Osteocyte (in vitro differentiated cells): ENCODE measurements at places on chromosomes 16 and 17.

GRCh38 chr16:50436271-50436670 lies 67.5 kb upstream of the BRD7 start:
- H3K4me3 ChIP-seq: no peak overlapping the region
- peaks cover 6% of the 10 kb centered on the region for H3K27me3 ChIP-seq
- H3K27ac ChIP-seq: no peak overlapping the region
- DNase-seq: peak; percentile 48
- no peaks in the 10 kb centered on the region for H3K4me1 ChIP-seq
- no peaks in the 10 kb centered on the region for H3K36me3 ChIP-seq

GRCh38 chr16:85417156-85417860 lies 195.8 kb upstream of the GSE1 start:
- H3K27ac ChIP-seq: no peak overlapping the region
- H3K36me3 ChIP-seq: no peaks in the 10 kb centered on the region
- DNase-seq: no peak
- H3K4me3 ChIP-seq: no peak overlapping the region
- peaks cover 14% of the 10 kb centered on the region for H3K4me1 ChIP-seq
- no peaks in the 10 kb centered on the region for H3K27me3 ChIP-seq

DNA sequence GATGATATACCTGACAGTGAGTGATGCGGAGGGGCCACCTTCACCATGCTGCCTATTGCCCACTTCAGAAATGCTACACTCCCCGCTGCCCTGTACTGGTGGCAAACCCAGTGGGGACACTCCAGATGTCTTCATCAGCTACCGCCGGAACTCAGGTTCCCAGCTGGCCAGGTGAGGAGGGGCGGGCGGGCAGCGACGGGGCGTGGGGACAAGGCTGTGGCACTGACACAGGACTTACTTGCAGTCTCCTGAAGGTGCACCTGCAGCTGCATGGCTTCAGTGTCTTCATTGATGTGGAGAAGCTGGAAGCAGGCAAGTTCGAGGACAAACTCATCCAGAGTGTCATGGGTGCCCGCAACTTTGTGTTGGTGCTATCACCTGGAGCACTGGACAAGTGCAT lies 16.6 kb downstream of the SARM1 start:
- no peak overlapping the region for H3K4me3 ChIP-seq
- H3K27ac ChIP-seq: no peak overlapping the region
- no peak for DNase-seq
- H3K4me1 ChIP-seq: no peaks in the 10 kb centered on the region

DNA sequence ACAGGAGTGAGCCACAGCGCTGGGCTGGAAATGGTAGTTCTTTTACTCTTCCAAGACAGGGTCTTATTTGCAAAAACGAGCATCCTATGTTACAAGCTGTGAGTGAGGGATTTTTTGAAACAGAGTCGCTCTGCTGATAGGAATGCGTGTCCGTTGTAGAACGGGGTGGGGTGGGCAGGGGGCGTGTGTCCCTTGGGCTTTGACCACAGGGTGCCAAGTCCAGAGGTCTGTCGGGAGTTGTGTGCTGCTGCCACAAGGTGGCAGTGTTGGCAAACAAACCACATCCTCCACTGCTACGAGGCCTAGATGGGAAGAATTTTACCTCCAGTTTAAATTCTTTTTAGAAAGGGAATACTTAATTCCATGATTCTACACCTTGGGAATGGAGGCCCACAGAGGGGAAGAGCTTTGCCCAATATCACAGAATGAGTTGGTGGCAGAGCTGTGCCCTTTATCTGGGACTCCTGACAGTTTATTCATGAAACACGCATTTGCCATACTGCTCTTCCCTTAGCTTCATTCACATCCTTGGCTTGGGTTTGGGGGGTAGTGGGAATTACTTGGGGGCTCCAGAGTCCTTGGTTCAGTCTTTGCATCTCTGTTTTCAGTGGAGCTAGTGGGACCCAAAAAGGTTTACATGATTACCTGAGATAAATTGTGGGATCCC lies 30.6 kb upstream of the ETV4 start:
- no peak for DNase-seq
- no peak overlapping the region for H3K4me3 ChIP-seq
- H3K36me3 ChIP-seq: no peaks in the 10 kb centered on the region
- no peak overlapping the region for H3K27ac ChIP-seq
- peaks cover 33% of the 10 kb centered on the region for H3K4me1 ChIP-seq

GRCh38 chr17:67911059-67911782 lies 85.0 kb downstream of the C17orf58 start:
- H3K36me3 ChIP-seq: peaks cover 51% of the 10 kb centered on the region
- H3K27ac ChIP-seq: no peak overlapping the region
- H3K4me3 ChIP-seq: no peak overlapping the region
- H3K27me3 ChIP-seq: no peaks in the 10 kb centered on the region

- H3K4me3 ChIP-seq: no peak overlapping the region
- H3K27me3 ChIP-seq: no peaks in the 10 kb centered on the region
- H3K4me1 ChIP-seq: no peaks in the 10 kb centered on the region
- no peaks in the 10 kb centered on the region for H3K36me3 ChIP-seq
Measured at GRCh38 chr16:17230932-17231581, 239.7 kb downstream of the XYLT1 start.

DNA sequence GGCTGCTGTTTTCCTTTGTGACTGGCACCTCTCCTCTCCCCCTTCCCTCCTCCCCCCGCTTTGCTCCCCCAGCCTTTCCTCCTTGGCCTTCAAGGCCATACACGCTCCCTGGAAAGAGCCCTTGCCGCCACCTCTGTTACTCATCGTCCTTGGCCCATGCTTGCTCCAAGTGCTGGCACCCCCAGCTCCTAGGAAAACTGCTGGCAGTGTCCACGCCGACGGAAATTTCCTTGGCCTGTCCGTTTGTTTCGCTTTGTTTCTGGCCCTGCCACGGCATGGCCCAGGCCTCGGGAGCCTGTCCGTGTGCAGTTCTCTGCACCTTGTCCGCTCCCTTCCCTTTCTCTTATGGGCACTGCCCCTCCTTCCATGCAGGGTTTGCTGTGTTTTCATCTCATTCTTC lies 18.0 kb downstream of the CA5A start:
- DNase-seq: no peak
- no peak overlapping the region for H3K27ac ChIP-seq
- no peaks in the 10 kb centered on the region for H3K36me3 ChIP-seq

GRCh38 chr16:77496934-77497333 lies 62.1 kb upstream of the ADAMTS18 start:
- H3K27ac ChIP-seq: no peak overlapping the region
- DNase-seq: no peak
- no peak overlapping the region for H3K4me3 ChIP-seq
- H3K36me3 ChIP-seq: no peaks in the 10 kb centered on the region

GRCh38 chr17:19723964-19724363 lies 7.6 kb upstream of the SLC47A2 start:
- H3K27me3 ChIP-seq: no peaks in the 10 kb centered on the region
- no peak overlapping the region for H3K27ac ChIP-seq
- no peaks in the 10 kb centered on the region for H3K36me3 ChIP-seq

DNA sequence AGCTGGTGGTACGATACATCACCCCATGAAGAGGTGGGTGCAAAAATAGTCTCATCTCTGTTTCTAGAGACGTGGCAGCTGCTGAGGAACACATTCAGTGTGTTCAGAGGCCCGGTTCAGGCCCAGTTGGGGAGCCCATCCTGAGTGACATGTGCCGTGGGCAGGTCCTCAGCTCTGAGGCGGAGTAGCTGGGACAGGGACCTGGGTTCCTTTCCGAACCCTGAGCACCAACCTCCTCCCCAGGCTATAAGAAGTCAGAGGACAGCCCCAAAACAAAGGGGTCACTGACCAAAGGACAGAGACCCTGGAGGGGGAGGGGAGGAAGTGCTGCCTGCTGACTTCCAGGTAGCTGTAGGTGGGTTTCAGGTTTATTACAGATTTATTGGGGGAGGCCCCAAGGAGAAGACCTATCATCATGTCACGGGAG lies 5.1 kb downstream of the LDHD start:
- no peak for DNase-seq
- no peak overlapping the region for H3K4me3 ChIP-seq
- H3K27ac ChIP-seq: peak overlapping the region; percentile 82
- H3K27me3 ChIP-seq: no peaks in the 10 kb centered on the region
- peaks cover 6% of the 10 kb centered on the region for H3K36me3 ChIP-seq

DNA sequence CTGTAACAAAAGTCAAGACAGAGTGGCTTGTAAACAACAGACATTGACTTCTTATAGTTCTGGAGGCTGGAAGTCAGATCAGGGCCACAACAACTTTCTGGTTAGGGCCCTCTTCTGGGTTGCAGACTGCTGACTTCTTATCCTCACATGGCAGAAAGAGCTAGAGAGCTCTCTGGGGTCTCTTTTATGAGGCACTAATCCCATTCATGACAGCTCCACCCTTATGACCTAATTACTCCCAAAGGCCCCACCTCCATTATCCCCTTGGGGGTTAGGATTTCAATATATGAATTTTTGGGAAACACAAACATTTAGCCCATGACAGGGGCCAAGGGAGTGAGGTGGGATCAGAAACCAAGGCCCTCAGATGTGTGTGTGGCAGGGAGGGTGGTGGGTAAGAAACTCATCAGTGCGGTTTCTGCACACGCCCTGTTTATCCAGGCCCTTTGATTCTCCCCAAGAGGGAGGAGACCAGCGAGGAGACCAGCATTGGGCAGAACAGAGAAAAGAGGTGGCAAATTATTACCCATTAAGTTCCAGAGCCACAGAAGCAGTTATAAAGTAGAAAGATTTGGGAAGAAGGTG lies 74.8 kb downstream of the UTP18 start:
- H3K27ac ChIP-seq: no peak overlapping the region
- no peak overlapping the region for H3K4me3 ChIP-seq
- H3K27me3 ChIP-seq: peaks cover 11% of the 10 kb centered on the region
- H3K4me1 ChIP-seq: no peaks in the 10 kb centered on the region

GRCh38 chr17:28493460-28493859 lies 12.7 kb upstream of the FOXN1 start:
- H3K4me1 ChIP-seq: no peaks in the 10 kb centered on the region
- peaks cover 18% of the 10 kb centered on the region for H3K27me3 ChIP-seq
- H3K4me3 ChIP-seq: no peak overlapping the region
- no peak for DNase-seq
- H3K27ac ChIP-seq: no peak overlapping the region
- H3K36me3 ChIP-seq: no peaks in the 10 kb centered on the region

GRCh38 chr17:45261577-45262515 lies at the start of gene SPATA32:
TSS of gene SPATA32 (minus strand) at chr17:45262094. CDS start at chr17:45262016, 78 bp downstream.
- peaks cover 17% of the 10 kb centered on the region for H3K36me3 ChIP-seq
- H3K4me3 ChIP-seq: no peak within 1 kb of the TSS
- peaks cover 7% of the 10 kb centered on the region for H3K4me1 ChIP-seq

- no peaks in the 10 kb centered on the region for H3K27me3 ChIP-seq
- no peak overlapping the region for H3K4me3 ChIP-seq
- DNase-seq: no peak
- peaks cover 34% of the 10 kb centered on the region for H3K4me1 ChIP-seq
- H3K36me3 ChIP-seq: no peaks in the 10 kb centered on the region
- H3K27ac ChIP-seq: peak overlapping the region; percentile 100
Measured at GRCh38 chr16:86752582-86753175, 174.3 kb downstream of the FOXL1 start.

- H3K27ac ChIP-seq: peak within 1 kb of the TSS; percentile 94
- DNase-seq: peak; percentile 100
- H3K4me1 ChIP-seq: peaks cover 31% of the 10 kb centered on the region
- no peaks in the 10 kb centered on the region for H3K27me3 ChIP-seq
- H3K36me3 ChIP-seq: peaks cover 9% of the 10 kb centered on the region
Measured at GRCh38 chr17:44199553-44200477, at the start of gene ATXN7L3. TSS of gene ATXN7L3 (minus strand) at chr17:44199884. CDS start at chr17:44198070, 1,814 bp downstream.

DNA sequence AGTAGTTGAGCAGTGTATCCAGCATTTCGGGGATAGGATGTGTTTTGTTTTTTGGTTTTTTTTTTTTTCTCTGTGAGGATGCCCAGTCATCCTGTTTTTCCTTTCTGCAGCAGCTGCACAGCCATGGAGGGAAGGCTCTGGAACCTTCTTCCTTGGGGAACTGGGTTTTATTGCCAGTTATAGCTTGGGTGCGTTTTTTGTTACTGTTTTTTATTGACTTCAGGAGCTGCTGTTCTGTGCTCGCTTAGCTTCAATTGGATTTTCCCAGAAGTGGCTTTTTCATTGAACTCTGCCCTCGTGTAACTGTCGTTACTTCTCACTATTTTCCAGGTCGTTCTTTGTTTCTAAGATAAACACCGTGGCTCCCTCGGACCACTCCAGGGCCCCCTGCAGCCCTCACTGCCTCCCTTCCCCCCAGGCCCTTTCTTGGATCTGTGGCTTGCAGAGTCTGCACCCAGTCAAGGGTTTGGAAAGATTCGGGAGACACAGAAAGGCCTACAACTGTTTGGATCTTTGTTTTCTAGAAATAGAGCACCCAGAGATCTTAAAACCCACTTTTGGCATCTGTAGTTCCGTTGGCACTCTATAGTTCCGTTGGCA lies 119.7 kb upstream of the CACNG5 start:
- H3K27me3 ChIP-seq: no peaks in the 10 kb centered on the region
- no peak overlapping the region for H3K27ac ChIP-seq
- H3K4me1 ChIP-seq: peaks cover 25% of the 10 kb centered on the region
- DNase-seq: no peak
- H3K36me3 ChIP-seq: peaks cover 13% of the 10 kb centered on the region

DNA sequence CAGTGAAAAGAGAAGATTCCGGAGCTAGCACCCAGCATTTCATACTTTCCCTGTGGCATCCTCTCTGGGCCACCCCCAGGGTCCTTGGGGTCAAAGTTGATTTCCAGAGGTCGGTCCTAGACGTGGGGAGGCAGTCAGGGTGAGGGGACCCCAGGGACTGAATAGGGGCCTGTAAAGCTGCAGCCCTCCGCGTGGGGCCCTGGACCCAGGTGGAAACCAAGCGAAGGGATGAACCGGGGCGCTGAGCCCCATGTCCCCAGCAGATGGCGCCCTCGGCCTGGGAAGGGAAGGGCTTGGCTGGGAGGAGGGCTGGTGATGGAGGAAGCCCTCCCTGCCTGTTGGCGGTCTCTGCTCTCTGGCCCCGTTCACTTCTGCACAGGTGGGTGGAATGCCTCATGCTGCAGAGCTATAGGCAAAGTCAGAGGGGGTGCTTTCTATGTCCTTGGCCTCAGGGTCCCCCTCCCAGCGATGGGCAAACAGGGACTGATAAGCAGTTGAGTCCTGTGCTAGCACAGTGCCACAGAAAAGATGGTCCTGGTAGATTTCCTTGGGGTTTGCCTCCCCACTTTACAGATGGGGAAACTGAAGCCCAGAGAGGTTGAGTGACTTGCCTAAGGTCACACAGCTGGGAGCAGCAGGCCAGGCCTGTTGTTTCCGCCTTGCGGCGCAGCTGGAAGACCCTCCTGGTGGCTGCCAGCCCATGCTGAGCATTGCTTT lies 163.4 kb upstream of the CIBAR2 start:
- no peak overlapping the region for H3K4me3 ChIP-seq
- H3K27me3 ChIP-seq: no peaks in the 10 kb centered on the region
- H3K4me1 ChIP-seq: peaks cover 9% of the 10 kb centered on the region

- peaks cover 3% of the 10 kb centered on the region for H3K4me1 ChIP-seq
- H3K36me3 ChIP-seq: peaks cover 2% of the 10 kb centered on the region
- H3K4me3 ChIP-seq: no peak overlapping the region
- H3K27me3 ChIP-seq: no peaks in the 10 kb centered on the region
Measured at GRCh38 chr17:67549820-67550219, 167.9 kb upstream of the NOL11 start.

- H3K27me3 ChIP-seq: no peaks in the 10 kb centered on the region
- H3K27ac ChIP-seq: peak overlapping the region; percentile 36
- H3K4me1 ChIP-seq: peaks cover 25% of the 10 kb centered on the region
- DNase-seq: no peak
- no peak overlapping the region for H3K4me3 ChIP-seq
Measured at GRCh38 chr16:73126525-73126853, 78.6 kb upstream of the ZFHX3 start.
